SK-N-SH (cell line): ENCODE measurements at places on chromosomes 7 and 10. TPM values are rescaled to one million over a fixed set of nuclear protein-coding genes. Genes with fewer than 3 reads are reported as not detected.

DNA sequence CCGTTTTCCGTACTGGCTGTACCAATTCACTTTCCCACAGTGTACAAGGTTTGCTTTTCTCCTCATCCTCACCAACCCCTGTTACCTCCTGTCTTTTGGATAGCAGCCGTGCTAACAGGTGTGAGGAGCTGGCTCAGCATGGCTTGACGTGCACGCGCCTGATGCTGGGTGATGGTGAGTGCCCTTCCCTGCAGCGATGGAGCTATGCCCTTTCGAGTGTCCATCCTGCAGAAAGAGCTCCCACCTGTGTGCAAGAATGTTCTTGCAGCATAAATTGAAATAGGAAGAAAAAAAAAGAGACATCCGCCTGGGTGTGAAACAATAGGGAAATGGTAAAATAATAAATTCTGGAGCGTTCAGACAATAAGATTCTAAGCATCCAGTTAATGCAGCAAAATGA, 9.5 kb upstream of the UBE3C start:
- DNase-seq = no peak
- H3K27ac ChIP-seq = no peak overlapping the region
- H3K27me3 ChIP-seq = peaks cover 14% of the 10 kb centered on the region
- no peaks in the 10 kb centered on the region for H3K4me1 ChIP-seq

GLI3 gene
- polyA plus RNA-seq = 0.08 and 0.10 TPM in 2 replicates

OGDHL gene
- 25.4 and 32.6 TPM in 2 replicates for polyA plus RNA-seq

DNA sequence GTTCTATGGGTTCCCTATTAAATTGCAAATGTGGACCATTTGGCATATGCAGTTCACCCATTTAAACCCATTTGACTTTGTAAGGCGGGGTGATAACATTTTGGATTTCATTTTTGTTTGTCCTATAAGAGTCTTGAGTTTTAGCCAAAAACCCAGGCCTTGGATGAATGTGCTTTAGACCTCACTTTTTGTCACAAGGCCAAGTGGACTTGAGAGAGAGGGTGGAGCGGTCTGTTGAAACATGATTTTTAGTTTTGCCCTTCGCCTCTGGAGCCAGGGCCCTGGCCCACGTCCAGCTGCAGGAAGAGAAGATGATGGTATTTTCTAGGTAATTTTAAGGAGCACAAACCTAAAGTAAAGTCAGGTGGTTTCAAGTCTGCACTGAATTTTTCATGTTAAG, 260.1 kb downstream of the SLC25A13 start:
- DNase-seq = no peak
- no peak overlapping the region for H3K4me3 ChIP-seq
- no peaks in the 10 kb centered on the region for H3K36me3 ChIP-seq
- peaks cover 18% of the 10 kb centered on the region; the same call in 1 of the 2 replicates for H3K27me3 ChIP-seq
- no peak overlapping the region for H3K27ac ChIP-seq

CHRM2 gene
- polyA plus RNA-seq = 0.02 and 0.23 TPM in 2 replicates

GRCh38 chr10:72270607-72271281, 3.0 kb upstream of the DDIT4 start:
- DNase-seq = no peak
- peaks cover 9% of the 10 kb centered on the region for H3K36me3 ChIP-seq
- no peaks in the 10 kb centered on the region for H3K27me3 ChIP-seq
- H3K4me3 ChIP-seq = no peak overlapping the region

DNA sequence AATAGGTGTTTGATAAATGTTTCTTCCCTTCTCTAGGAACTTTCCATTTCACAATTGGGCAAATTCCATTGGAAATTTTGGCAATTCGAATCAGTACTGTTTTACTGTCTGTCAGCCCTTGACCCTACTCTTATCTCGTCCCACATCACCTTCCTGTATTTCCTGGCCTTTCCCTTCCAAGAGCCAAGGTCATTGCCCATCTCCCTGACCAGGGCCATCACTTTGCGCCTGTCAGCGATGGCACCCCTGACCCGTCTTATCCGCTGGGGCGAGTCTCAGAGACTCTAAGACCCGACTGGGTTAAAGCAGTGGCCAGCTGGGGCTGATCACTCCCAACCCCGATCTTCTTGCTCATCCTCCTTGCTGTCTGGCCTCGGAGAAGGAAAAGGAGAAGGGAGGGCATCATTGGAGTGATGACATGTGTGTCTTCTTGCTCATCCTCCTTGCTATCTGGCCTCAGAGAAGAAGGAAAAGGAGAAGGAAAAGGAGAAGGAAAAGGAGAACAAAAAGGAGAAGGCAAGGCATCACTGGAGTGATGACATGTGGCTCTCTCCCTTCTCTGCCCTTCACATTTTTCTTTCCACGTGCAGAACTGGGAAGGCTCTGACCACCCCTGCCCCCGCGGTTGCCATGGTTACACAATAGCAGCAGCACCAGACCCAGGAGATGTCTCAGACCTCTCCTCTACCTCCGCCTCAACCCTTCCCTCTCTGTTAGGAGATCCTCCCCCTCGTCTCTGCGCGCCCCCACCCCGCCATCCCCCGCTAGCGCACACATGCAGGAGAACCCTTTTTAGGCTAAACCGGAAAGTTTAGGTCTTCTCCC, 2.0 kb downstream of the SEMA3D start:
- H3K4me3 ChIP-seq = peak overlapping the region; percentile 90
- H3K36me3 ChIP-seq = peaks cover 5% of the 10 kb centered on the region; the same call in 1 of the 2 replicates
- peak overlapping the region; percentile 29; the same call in 1 of the 2 replicates for H3K27ac ChIP-seq
- DNase-seq = peak; percentile 59

DNAJC12 gene
- polyA plus RNA-seq = 7.9 and 9.3 TPM in 2 replicates

HKDC1 gene
- 0.06 and 0.10 TPM in 2 replicates for polyA plus RNA-seq

GRCh38 chr10:124703778-124704427, 40.3 kb downstream of the FAM53B start:
- H3K27ac ChIP-seq = peak overlapping the region; percentile 68; the same call in 1 of the 2 replicates
- no peaks in the 10 kb centered on the region for H3K27me3 ChIP-seq
- H3K4me1 ChIP-seq = no peaks in the 10 kb centered on the region
- no peaks in the 10 kb centered on the region for H3K36me3 ChIP-seq
- no peak for DNase-seq
- no peak overlapping the region for H3K4me3 ChIP-seq

- H3K4me1 ChIP-seq = peaks cover 7% of the 10 kb centered on the region; the same call in 1 of the 2 replicates
- H3K4me3 ChIP-seq = no peak overlapping the region
- H3K36me3 ChIP-seq = no peaks in the 10 kb centered on the region
- H3K27ac ChIP-seq = peak overlapping the region; percentile 87
Observed at GRCh38 chr10:108452533-108452932, 1288.0 kb upstream of the SORCS1 start.

- peaks cover 12% of the 10 kb centered on the region; the same call in 1 of the 2 replicates for H3K36me3 ChIP-seq
- peak; percentile 79 for DNase-seq
- peak within 1 kb of the TSS; percentile 88 for H3K4me3 ChIP-seq
- peak within 1 kb of the TSS; percentile 96 for H3K27ac ChIP-seq
- no peaks in the 10 kb centered on the region for H3K27me3 ChIP-seq
Observed at GRCh38 chr7:92836489-92836999, at the start of gene CDK6. TSS of gene CDK6 (minus strand) at chr7:92836573. CDS start at chr7:92833323, 3,250 bp downstream.

- H3K27ac ChIP-seq = no peak overlapping the region
- H3K27me3 ChIP-seq = peaks cover 43% of the 10 kb centered on the region
- H3K4me1 ChIP-seq = no peaks in the 10 kb centered on the region
- H3K36me3 ChIP-seq = no peaks in the 10 kb centered on the region
- no peak for DNase-seq
Observed at GRCh38 chr7:43791-44540, 148.4 kb upstream of the FAM20C start.

GRCh38 chr10:78763651-78764395, 304.9 kb upstream of the ZMIZ1 start:
- H3K27me3 ChIP-seq = no peaks in the 10 kb centered on the region
- no peaks in the 10 kb centered on the region for H3K4me1 ChIP-seq
- H3K36me3 ChIP-seq = no peaks in the 10 kb centered on the region
- no peak overlapping the region for H3K27ac ChIP-seq
- H3K4me3 ChIP-seq = no peak overlapping the region
